ENCODE measurements at places on chromosomes 12 and 14.

- H3K36me3 ChIP-seq: no peaks in the 10 kb centered on the region
- no peaks in the 10 kb centered on the region for H3K27me3 ChIP-seq
- no peak for DNase-seq
- H3K4me1 ChIP-seq: peaks cover 61% of the 10 kb centered on the region
Observed at GRCh38 chr12:116265351-116266147, 11.9 kb downstream of the MED13L start.

GRCh38 chr12:124131659-124132058 lies 158.6 kb downstream of the ZNF664 start:
- H3K36me3 ChIP-seq: no peaks in the 10 kb centered on the region
- H3K27me3 ChIP-seq: no peaks in the 10 kb centered on the region
- DNase-seq: no peak
- no peak overlapping the region for H3K27ac ChIP-seq
- no peaks in the 10 kb centered on the region for H3K4me1 ChIP-seq

- DNase-seq: no peak
- no peaks in the 10 kb centered on the region for H3K36me3 ChIP-seq
- no peaks in the 10 kb centered on the region for H3K27me3 ChIP-seq
- no peak overlapping the region for H3K27ac ChIP-seq
- H3K4me3 ChIP-seq: no peak overlapping the region
Observed at GRCh38 chr12:10457760-10458159, 4.6 kb upstream of the KLRC1 start.

DNA sequence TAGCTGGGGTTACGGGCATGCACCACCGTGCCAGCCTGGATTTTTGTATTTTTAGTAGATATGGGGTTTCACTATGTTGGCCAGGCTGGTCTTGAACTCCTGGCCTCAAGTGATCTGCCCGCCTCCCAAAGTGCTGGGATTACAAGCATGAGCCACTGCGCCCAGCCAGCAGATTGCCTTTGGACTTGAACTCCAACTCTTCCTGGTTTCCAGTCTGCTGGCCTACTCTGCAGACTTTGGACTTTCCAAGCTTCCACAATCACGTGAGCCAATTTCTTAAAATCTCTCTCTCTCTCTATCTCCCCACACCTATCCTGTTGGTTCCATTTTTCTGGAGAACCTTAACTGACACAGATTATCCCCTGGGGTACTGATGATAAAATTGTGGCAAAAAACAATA lies 55.0 kb downstream of the EMP1 start:
- no peaks in the 10 kb centered on the region for H3K27me3 ChIP-seq
- no peaks in the 10 kb centered on the region for H3K4me1 ChIP-seq
- no peak overlapping the region for H3K4me3 ChIP-seq
- no peaks in the 10 kb centered on the region for H3K36me3 ChIP-seq
- H3K27ac ChIP-seq: peak overlapping the region; percentile 18

DNA sequence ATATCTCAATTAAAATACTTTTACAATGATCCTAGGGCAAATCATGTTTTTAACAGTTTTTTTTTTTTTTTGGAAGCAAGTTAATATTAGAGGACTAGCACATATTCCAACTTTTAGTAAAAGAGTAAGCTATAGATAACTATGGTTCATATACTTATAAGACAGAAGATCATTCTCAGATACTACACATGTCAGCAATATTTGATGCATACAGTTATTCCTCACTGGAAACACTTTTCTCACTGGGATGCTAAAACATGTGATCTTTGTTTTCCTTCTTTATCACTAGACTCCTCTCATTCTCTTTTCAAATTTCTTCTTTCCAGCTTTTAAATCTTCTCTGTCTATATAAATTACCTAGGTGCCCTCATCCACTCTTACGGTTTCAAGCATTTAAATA lies 1020.4 kb upstream of the FBXO33 start:
- H3K27me3 ChIP-seq: no peaks in the 10 kb centered on the region
- DNase-seq: no peak
- no peaks in the 10 kb centered on the region for H3K36me3 ChIP-seq
- H3K4me1 ChIP-seq: no peaks in the 10 kb centered on the region

All from transverse colon (tissue), 4 donors.